ENCODE measurements at places on chromosomes 3 and 15. TPM values are rescaled to one million over a fixed set of nuclear protein-coding genes. Genes with fewer than 3 reads are reported as not detected.

DNA sequence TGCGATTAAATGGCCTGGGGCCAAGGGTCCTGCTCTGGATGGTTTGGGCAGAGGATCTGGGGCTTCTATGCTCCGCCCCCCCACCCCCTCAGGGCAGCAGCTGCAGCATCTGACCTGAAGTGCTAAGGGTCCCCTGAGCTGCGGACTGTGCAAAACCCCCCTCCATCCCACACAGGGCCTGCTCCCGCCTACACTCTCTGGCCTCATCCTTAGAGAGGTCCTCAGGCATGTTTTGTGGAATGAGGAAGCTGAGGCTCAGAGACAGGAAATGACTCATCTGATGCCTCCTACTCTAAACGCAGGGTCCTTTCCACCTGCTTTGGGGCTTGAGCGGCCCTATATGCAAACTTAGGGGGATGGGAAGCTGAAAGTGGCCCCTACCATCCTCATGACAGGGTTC is 59.5 kb upstream of the CTSH start:
- peak; percentile 77 for DNase-seq

DNA sequence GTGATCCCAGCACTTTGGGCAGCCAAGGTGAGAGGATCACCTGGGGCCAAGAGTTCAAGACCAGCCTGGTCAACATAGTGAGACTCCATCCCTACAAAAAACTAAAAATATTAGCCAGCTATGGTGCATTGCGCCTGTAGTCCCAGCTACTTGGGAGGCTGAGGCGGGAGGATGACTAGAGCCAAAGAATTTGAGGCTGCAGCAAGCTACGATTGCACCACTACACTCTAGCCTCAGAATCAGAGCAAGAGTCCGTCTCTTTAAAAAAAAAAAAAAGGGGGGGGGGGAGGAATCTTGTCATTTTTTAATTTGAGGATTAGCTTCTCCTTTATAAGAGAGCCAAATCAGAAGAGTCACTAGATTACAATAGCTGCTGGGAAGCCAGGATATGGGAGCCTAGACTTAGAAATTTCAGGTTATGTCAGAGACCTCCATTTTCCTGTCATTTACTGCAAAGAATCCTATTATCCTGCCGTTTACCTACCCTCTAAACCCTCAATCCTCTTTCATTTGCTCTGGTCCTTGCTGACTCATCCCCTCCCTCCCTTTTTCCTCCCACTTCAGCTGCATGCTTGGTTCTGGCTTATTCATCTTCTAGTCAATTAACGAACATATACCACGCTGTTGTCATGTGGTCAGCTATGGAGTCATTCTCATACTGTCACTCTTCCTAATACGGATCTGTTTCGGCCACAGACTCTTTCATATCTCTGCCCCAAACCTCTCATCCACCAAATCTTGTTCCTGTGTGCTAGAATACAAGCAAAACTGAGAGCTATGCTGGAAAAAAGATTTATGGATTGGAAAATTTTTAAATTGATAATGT is 83.8 kb upstream of the PPIB start:
- DNase-seq, result peak; percentile 77

GRCh38 chr3:99474776-99475175 is 163.6 kb upstream of the COL8A1 start:
- DNase-seq, result no peak

DNA sequence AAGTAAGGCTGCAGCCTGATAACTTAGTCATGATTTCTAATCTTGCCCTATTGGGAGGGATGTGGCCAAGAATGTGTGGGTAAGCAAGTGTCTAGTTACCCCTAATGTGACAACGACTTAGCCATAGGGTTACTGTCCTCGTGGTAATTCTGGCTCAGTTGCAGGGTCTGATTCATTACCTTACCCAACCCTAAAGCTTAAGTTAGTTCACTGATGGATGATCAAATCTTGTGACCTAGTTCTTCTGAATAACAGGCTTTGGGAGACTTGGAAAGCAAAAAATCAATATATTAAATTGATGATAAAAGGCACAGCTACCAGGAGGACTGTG is 1.6 kb upstream of the INTS14 start:
- DNase-seq, result no peak

DNA sequence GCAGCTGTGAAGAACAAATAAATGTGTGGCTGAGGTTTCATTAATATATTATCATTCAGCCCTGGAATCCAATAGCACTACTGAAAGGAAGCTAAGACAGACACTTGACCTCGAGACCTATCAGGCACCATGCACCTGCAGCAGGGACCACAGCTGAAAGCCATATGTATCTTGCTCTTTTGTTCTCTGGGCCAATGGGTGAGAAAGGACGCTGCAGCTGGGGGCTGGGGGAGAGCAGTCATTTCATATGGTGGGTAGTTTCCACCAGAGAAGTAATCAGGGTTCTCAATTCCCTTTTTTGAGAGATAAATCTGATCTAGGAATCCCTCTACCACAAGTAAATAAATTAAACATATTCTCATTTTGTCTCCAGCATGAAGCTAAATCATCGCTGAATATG is 225.6 kb upstream of the STRIT1 start:
- no peak for DNase-seq

DNA sequence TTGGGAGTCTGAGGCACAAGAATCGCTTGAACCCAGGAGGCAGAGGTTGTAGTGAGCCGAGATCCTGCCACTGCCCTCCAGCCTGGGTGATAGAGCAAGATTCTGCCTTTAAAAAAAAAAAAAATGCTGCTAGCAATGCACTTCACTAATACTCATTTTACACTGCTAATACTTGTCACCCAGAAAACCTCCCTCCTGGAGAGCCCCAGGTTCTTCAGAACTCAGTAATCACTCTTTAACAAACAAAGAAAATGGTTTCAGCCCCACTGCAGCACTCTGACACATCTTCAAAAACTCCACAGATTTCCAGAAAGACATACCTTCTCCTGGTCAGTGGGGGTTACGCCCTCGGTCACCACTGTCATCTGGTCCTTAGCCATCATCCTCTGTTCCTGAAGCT is 366.7 kb downstream of the SHQ1 start:
- DNase-seq, result no peak

DNA sequence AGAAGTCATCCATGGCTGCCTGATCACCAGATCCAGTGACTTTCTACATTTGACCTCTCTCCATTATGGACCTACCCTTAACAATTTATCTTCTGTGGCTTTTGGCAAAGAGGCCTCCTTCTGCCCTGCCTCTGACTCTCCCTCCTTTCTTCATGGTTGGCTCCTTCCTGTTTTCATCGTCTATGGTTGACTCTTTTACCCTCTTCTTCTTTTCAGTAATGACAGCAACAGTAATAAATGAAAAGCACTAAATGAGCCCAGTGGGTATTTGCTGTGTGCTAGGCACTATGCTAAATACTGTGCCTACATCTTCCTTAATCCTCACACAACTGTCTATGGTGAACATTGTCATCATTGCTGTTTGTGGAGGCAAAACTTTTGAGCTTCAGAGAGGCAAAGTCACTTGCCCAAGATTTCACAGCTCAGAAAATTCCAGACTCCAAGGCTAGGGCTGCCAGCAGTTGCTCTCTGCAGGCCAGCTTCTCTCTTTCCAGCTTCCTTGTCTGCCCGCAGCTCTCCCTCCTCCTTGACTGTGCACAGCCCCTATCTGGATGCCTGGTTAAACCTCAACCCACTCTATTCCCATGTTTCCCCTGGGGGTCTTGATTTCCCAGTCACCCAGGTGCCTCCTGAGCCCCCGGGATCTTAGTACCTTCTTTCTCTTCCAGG is 24.6 kb downstream of the ITPR1 start:
- DNase-seq, result no peak

DNA sequence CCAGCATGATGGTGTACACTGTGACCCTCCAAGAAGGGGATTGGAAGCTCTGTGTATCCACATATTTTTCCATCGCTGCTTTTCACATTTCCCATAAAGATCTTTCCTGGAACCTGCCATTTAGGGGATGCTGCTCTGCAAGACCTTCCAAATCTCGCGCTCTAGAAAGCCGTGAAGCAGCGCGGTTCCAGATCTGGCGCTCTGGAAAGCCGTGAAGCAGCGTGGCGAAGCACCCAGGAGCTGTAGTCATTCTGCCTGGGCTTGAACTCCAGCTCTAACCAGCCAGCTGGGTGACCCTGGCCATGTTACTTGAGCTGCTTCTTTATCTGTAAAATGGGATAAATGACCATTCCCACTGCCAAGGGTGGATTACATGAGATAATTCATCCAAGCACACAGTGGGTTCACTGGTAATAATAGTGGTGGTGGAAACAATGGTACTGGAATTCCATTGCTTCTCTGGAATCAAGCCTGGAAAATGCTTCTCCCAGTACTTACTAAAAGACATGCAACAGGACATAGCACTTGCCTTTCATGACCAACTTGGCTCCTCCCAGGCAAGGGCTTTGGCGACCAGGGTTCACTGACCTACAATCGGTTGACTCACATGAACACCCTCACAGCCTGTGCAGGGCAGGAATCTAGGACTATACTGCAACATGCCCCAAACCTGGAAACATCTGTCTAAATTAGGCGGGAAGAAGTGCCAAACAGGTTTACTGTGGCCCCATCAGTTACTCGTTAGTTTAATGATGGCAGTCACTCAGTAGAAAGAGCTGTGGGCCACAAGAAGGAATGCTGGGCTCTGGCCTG is 70.7 kb downstream of the XXYLT1 start:
- peak; percentile 34 for DNase-seq

DNA sequence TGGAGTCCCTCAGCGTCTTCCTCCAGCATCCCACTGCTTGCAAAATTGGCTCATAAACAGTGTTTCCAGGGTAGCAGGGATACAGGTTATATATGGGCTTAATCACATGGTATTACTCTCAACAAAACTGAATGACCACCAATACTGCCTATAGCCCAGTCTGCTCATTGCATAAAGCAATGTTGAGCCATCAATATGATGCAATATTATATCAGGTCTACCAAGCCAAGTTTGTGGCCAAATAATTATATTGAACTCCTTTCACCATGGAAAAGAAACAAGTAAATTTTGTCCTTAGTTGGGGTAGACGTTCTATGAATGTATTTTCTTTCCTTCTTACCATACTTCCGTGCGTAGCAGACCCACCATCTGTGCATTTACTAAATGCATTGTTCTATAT is 652.3 kb downstream of the ROBO1 start:
- DNase-seq, result no peak

- DNase-seq, result no peak
Observed at GRCh38 chr3:64268926-64269325, 43.7 kb upstream of the PRICKLE2 start.

- DNase-seq, result no peak
Observed at GRCh38 chr3:149263856-149264255, 42.2 kb upstream of the CP start.

Gene CATSPER2
- total RNA-seq, result 0.33 TPM

Gene CILP
- total RNA-seq, result not detected

Gene SPRED1
- total RNA-seq, result 15.8 TPM

Measured in dermis blood vessel endothelial cell (primary cell).